Activated CD4-positive, alpha-beta T cell treated with anti-CD3 and anti-CD28 coated beads, Interleukin-2, amount 50 U/mL, for 1 hour (primary cell): ENCODE measurements at places on chromosomes 6 and 20.
A peak's percentile ranks its signal among the peaks of the same experiment; 100 is the strongest.

- no peak for DNase-seq
Measured at GRCh38 chr6:21348504-21349195, 244.9 kb upstream of the SOX4 start.

DNA sequence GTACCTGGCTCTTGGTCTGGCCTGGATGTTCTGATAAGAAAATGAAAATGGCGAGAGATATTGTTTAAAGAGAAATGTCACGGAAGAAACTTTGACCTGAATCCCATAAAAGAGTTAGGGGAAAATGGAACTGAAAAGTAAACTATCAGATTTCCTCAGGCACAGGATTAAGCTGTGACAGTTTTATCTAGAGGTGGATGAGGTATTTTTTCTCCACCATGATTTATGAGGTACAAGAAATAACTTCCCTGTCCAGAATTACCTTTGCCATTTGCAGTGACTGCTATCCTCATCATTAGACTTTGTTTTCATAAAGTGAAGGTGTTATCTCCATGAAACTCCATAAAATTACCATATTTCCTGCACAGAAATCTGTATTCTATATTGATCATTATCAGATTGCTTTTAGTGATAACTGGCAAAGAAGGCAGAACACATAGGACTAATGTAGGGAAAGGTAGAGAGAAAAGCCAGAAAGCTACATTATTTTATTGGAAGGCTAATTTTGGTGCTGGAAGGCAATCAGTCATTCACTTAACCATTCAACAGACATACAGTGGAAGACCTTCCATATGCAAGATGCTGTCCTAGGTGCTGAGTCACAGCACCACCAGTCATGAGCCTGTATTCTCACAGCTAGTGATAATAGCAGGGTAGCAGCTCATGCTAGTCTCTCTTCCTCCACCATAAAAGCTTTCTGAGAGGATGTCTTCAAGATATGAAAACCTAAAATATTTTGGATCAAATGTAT lies 427.3 kb upstream of the CITED2 start:
- no peak for DNase-seq

DNA sequence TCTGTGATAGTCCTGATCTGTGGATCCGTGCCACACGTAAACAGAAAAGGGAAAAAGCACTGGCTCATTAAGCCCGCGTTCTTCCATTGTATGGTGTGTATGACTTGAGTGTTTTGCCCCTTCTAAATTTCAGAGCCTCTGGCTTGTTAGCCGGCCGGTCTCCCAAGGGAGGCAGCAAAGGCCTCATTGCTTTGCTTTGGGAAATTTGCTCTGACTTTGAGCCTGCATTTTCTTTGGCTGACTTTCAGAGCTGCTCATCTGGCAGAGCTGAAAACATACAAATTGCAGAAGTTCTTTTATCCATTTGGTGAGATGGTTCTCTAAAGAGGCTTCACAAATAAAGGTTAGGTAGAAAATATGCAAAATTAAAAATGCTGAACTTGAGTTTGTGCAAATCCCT lies 123.0 kb downstream of the UTRN start:
- no peak for DNase-seq

DNA sequence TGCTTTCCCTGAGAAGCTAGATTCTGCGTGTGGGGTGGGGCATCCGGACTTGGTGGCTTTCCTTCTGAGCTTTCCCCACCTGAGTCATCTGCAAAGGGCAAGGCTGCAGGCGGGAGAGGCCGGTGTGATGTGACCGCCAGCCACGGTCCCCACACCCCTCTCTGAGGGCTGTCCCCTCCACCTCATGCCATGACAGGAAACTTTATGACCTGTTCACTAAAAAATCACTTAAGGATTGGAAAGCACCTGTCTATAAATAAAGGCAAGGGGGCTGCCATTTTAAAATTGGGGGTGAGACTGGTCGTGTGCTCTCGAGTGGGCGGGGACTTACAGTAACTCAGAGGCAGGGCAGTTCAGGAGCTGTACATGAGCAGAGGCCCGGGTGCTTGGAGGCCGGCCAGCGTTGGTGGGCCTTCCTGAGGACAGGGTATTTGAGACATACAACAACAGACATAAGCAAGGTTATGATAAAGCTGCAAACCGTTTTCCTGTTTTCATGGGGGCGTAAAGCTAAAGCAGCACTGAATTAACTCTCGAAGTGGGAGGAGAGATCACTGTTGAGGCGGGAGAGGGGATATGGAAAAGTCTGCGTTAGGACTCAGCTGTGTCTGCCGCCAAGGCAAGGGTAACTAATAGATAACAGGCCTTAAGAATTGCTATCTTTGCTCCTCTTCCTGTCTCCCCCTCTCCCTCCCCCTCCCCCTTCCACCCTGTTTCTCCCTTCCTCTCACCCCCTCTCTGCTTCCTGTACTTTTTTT lies 16.1 kb upstream of the SERPINB1 start:
- DNase-seq, result peak; percentile 62

DNA sequence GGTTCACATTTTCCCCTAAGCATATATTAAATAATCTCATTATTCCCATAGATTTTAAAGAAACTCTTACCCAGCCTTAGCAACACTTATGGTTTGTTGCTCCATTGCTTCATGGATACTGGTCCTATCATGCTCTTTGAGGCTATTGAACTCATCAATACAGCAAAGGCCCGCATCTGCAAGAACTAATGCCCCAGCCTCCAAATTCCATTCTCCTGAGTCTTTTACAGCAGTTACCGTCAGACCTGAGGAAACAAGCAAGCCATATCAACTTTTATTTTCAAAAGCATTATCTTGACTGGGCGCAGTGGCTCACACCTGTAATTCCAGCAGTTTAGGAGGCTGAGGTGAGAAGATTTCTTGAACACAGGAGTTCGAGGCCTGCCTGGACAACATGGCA lies 37.7 kb upstream of the ASF1A start:
- no peak for DNase-seq

DNA sequence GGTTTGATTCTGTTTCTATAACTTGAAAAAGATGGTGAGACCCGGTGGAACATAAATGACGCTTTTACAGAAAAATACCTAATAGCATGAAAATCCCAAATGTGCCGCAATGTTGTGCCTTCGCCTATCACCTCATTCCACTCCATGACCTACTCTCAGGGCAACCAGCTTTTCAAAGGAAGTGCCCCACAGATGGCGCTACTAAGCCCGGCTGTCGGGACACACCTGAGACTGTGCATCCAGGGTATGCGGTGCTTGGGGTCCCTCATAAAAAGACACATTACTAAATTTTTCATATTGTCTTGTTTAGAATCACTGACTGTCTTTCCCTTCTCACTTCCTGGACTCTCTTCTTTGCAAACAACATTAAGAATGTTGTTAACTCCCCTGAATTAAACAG lies 145.5 kb upstream of the RPS6KA2 start:
- DNase-seq, result no peak

DNA sequence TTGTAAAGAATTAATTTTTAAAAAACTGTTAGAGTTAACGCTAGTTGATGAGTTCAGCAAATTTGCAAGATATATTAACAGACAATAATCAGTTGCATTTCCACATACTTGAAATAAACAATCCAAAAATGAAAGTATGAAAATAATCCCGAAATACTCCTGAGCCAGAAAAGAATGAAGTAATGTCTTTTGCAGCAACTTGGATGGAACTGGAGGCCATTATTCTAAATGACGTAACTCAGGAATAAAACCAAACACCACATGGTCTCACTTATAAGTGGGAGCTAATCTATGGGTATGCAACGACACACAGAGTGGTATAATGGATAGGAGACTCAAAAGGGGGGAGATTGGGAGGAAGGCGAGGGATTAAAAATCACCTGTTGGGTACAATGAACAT lies 872.9 kb upstream of the GJE1 start:
- DNase-seq, result no peak

GRCh38 chr20:11274141-11274594 lies 600.4 kb upstream of the JAG1 start:
- no peak for DNase-seq

GRCh38 chr6:16635810-16636602 lies 125.3 kb downstream of the ATXN1 start:
- no peak for DNase-seq

DNA sequence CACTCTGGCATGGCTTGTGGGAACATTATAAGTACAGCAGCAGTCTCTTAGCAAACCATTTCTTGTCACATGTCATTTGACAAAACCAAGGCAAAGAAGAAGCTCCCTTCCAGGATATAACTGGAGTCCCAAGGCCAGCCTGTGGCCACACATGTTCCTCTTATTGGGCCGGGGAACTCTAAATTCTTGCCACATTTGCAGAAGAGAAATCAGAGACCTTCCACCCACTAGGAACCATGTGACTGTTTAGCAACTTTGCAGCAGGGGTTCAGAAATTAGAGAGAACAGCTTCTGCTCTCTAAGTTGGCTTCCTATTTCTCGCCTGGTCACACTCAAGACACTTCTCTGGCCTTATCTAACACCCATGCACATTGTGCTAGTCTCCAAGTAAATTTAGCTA lies 20.4 kb upstream of the MEP1A start:
- DNase-seq, result no peak

- no peak for DNase-seq
Measured at GRCh38 chr6:143150281-143150680, 89.6 kb downstream of the AIG1 start.

DNA sequence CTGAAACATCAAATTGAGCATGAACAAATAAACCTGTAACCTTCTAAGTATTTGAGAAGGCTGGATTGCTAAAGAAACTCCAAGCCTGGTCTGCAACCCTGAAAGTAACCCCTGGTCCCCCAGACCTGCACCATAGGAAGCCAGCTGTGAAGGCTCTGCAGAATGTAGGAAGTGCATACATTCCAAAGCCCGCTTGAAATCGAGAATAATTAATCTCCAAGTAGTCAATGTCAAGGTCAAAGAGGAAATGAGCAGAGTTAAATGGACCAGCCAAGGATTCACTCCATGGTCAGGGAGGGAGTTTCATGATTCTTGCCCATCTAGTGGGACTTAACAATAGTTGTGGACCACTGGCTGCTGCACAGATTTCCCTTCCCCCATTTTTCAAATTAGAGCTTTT lies 107.6 kb upstream of the RNF24 start:
- no peak for DNase-seq
